Activated naive CD8-positive, alpha-beta T cell treated with anti-CD3 and anti-CD28 coated beads, Interleukin-2, amount 50 U/mL, for 24 hours (primary cell): ENCODE measurements at places on chromosomes 4 and X.
A peak's percentile ranks its signal among the peaks of the same experiment; 100 is the strongest.

- no peak for DNase-seq
Measured at GRCh38 chr4:185672151-185672550, 136.8 kb upstream of the PDLIM3 start.

DNA sequence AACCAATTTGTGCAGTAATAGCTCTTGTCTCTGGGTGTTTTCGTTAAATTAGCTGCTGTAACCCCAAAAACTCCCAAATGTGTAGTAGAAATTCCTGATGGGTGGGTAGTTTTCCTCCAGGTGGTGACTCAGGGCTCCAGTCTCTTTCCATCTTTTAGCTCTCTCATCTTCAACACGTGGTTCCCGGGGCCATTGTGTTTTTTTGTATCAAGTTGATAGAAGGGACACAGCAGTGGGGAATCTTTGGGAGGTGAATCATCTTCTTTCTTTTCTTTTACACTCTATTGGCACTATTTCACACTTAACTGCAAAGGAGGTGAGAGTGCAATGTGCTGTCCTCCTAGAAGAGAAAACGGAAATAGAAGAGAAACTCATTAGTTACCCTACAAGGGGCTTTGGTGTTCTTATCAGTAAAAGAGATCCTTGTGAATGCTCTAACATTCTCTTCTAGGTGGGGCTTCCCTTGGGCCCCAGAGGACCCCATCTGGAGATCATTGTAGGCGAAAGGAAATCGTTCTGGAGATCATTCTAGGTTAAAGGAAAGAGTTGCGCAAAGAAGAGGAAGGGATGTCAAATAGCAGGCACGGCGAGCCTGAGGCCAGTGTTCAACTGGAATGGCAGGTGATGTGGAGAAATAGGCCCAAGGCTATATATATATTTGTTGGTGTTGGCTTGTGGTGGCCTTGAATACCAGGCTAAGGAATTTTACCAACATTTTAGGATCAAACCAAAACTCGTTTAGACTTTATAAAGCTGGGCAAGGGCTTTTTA, 68.2 kb upstream of the ACSL1 start:
- DNase-seq, result no peak

DNA sequence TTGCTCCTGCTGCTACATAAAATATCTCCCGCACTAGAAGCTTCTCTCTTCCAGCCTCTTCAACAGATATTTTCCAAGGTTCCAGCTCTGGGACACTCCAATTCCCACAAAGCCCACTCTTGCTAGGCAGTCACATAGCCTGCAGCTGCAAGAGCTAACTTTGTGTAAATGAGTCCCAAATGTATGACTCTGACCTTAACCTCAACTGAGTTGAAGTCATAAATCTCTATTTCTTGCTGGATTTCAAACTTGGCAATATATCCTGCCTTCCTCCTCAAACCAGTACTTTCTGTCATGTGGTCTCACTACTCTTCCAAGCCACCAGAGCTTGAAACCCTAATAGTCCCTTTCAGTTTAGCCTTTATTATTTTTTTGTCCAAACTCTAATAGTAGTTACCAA, 315.4 kb upstream of the GRIA3 start:
- DNase-seq, result no peak

DNA sequence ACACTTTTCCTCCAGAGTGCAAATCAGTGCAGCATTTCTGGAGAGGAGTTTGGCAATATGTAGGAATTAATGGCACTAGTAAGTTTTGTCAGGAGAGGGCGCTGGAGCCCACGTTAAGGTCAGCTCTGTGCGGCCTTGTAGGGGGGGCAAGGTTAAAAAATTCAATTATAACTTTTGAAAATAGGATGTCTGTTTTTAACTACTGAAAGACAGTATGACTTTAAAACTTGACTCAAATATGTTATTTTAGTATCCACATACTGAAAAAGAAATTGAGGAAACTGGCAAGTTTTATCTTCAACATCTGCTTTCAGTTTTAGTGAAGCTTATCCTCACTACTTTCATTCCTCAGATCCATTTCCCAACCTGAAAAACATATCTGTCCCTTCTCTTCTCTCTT, 30.9 kb upstream of the HSD17B13 start:
- peak; percentile 12 for DNase-seq

DNA sequence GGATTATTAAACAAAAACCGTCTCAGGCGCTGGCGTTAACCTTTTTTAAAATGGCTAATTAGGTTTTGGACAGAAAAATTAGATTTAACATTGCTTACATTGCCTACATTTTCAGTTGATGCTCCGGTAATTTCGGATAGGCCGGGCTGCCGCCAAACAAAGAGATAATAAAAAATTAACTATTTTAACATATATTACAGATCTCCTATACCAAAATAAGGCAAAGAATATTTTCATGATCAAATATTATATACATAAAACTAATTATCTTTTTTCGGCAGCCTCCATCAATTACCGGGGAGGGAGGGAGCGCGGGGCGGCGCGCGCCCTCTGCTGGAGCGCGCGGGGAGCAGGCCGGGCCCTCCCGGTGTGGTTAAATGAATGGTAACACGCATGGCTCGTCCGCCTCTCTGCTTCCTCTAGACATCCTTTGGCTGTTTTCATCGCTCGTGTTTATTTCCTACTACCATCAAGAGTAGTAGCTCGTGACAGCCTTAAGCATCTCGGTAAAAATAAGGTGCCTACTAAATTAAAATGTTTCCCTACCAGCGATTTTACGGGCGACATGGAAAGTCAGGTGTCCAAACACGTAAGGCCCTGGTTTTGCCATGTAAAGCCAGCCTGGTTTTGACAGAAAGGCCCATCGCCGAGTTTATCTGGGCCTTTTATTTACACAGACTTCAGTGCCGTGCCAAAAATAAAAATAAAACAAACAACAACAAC, 52.4 kb upstream of the TMEM33 start:
- peak; percentile 68 for DNase-seq

DNA sequence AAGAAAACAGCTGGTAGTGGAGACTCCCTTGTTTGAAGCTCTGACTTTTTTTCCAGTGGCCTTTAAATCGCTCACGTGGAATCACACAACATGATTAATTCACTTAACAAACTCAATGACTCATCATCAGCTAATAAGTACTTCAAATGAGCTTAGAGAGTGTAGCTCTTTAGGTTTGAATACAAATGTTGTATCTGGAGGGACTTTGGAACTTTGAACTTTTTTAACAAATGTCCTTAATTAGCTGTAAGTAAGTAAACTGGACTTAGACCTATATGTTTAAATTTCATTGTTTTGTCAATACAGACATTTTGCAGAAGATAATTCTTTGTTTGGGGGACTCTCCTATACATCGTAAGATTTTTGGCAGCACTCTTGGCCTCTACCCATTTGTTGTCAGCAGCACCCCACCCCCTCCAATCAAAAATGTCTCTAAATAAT, 581.1 kb downstream of the SPRY1 start:
- no peak for DNase-seq

DNA sequence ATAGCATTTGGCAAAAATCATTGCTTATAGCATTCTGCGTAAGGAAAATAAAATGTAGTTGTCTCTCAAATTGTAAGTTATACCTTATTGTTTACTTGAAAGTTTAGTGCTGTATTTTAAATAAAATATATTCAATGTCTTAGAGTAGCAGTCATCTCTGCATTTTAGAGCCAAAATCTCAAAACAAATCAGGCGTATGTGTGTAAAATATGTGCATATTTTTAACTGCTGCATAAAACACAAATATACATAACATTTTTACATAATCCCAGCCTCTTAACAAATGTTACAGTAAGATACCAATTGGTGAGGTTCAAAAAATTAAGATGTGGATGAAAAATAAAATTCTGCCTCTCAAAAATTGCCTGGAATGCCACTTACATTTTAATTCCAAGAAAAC, 145.8 kb upstream of the AGA start:
- DNase-seq, result no peak

DNA sequence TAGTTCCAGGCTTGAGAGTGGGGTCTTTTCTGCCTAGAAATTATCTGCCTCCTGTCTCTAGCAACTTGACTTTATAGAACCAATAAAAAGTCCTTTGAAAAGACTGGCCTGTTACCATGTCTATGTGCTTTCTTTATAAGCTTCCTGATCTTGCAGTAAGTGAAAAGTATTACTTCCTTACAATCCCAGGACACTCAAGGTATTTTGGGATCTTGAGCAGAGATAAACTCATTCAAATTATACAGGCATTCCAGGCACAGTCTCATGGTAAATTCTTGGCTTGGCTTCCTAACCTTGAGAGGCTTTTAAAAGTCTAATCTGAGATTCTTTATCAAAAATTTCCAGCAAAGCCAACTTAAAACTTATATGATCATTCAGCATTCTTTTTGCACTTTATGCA, 833.0 kb upstream of the POU3F4 start:
- no peak for DNase-seq
